SK-N-SH (cell line): ENCODE measurements at places on chromosomes 1 and 21. TPM values are rescaled to one million over a fixed set of nuclear protein-coding genes. Genes with fewer than 3 reads are reported as not detected.

- no peaks in the 10 kb centered on the region for H3K36me3 ChIP-seq
- no peak for DNase-seq
- no peak overlapping the region for H3K4me3 ChIP-seq
- H3K27ac ChIP-seq, result no peak overlapping the region
- no peaks in the 10 kb centered on the region for H3K4me1 ChIP-seq
- no peaks in the 10 kb centered on the region for H3K27me3 ChIP-seq
Measured at GRCh38 chr1:101238031-101238628, 1.3 kb downstream of the S1PR1 start.

The FYB2 gene
- not detected in 2 replicates for polyA plus RNA-seq

The PLA2G2C gene
- polyA plus RNA-seq, result not detected in 2 replicates

The IFI44 gene
- 6.5 and 8.7 TPM in 2 replicates for polyA plus RNA-seq

GRCh38 chr1:22788254-22788661 is 77.6 kb downstream of the EPHB2 start:
- peaks cover 14% of the 10 kb centered on the region for H3K36me3 ChIP-seq
- H3K27me3 ChIP-seq, result no peaks in the 10 kb centered on the region
- peak; percentile 88 for DNase-seq
- H3K4me3 ChIP-seq, result no peak overlapping the region
- H3K27ac ChIP-seq, result no peak overlapping the region

The OR10K1 gene
- not detected in 2 replicates for polyA plus RNA-seq

- no peak overlapping the region for H3K4me3 ChIP-seq
- no peaks in the 10 kb centered on the region for H3K27me3 ChIP-seq
- no peaks in the 10 kb centered on the region for H3K4me1 ChIP-seq
- no peak overlapping the region for H3K27ac ChIP-seq
Measured at GRCh38 chr1:222204475-222204874, 343.4 kb downstream of the HHIPL2 start.
